ENCODE measurements at places on chromosomes 7 and 10.

GRCh38 chr10:6202098-6202683 is 541 bp upstream of the PFKFB3 start:
- DNase-seq, result no peak

DNA sequence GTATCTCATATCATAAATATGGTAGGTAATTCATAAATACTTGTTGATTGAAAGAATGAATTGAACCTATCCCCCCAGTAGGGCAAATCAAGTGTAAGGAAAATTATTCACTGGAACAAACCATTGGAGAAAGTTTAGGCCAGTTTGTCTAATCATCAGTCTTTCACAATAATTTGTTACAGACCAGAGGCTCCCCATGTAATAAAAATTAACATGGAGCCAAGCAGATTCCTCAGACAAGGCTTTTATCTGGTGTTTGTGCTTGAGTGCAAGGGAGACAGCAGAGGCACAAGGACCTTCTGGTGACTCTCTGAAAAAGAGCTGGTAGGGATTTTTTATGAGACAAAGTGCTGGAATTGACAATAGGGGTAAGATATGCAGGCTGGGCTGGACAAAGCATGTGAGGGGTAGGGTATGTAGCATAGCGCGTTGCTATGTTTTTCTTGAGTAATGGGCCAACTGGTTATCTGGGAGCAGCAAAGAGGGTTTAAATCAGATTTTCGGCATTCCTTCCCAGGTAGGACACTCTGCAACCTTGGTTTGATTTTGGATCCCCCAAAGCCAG is 7.8 kb upstream of the PANK1 start:
- no peak for DNase-seq

DNA sequence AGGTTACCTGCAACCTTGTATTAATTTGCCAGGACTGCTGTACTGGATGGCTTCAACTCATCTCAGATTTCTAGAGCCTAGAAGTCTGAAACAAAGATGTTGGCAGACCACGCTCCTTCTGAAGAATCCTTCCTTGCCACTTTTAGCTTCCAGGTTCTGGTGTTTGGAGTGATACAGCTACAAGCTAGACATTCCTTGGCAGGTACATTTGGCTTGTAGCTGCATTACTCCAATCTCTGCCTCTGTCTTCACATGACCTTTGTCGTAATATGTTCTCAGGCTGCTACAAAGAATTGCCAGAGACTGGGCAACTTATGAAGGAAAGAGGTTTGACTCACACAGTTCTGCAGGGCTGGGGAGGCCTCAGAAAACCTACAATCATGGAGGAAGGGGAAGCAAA is 146.3 kb downstream of the GALNT17 start:
- no peak for DNase-seq

DNA sequence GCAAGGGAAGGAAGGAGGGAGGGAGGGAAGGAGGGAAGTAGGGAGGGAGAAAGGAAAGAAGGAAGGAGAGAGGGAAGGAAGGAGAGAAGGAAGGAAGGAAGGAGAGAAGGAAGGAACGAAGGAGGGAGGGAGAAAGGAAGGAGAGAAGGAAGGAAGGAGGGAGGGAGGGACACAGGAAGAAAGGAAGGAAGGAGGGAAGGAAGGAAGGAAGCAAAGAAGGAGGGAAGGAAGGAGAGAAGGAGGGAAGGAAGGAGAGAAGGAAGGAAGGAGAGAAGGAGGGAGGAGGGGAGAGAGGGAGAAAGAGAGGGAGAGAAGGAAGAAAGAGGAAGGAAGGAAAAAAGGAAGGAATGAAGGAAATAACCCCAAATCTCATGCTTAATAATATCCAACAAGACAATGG is 630.6 kb downstream of the GRID1 start:
- no peak for DNase-seq

GRCh38 chr7:158537516-158537882 is 50.1 kb downstream of the PTPRN2 start:
- no peak for DNase-seq

GRCh38 chr7:142248-142941 is 50.0 kb upstream of the FAM20C start:
- no peak for DNase-seq

- DNase-seq, result no peak
Measured at GRCh38 chr10:72542396-72542815, 83.5 kb downstream of the MICU1 start.

Measured in stimulated activated CD4-positive, alpha-beta T cell treated with anti-CD3 and anti-CD28 coated beads, Interleukin-1b, Interleukin-23, amount 100 ng/mL, for 1 hour (primary cell).